Osteocyte (in vitro differentiated cells): ENCODE measurements at places on chromosomes 16 and 17.

GRCh38 chr17:47946516-47946915 is 5.1 kb downstream of the PNPO start:
- no peak for DNase-seq

DNA sequence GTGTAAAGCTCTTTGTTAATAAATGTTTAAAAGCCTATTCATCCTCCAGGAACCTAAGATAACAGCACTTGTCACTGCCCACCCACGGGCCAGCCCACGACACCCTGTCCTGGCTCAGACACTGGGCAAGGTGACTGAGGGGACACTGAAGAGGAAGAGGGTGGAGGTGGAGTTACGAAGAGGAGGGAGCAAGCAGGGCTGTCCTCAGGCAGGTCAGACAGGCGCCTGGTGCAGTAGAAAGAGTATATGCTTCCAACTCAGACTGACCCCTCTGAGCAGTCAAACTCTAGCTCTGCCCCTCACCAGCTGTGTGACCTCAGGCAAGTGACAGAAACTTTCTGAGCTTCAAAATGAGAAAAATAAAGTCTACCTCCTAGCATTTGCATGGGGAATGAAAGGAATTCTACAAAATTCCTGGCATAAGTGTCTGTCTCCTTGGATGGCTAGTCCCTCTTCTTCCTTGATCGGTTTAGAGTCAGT is 22.8 kb downstream of the TEX2 start:
- DNase-seq, result no peak

DNA sequence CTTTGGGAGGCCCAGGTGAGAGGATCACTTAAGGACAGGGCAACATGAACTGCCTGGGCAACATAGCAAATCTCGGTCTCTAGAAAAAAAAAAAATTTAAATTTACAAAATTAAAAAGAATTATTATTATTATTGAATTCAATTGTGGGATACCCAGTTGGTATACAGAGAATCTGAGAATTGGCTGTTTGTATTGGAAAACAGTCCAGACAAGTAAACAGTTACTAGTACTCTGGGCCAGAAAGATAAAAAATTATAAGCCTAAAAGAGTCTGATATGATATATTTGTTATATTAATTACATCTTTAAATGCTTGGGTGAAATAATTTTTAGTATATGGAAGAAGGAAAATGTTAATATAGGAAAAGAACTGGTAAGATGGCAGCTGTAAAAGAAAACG is 15.0 kb downstream of the CCDC47 start:
- DNase-seq, result no peak

DNA sequence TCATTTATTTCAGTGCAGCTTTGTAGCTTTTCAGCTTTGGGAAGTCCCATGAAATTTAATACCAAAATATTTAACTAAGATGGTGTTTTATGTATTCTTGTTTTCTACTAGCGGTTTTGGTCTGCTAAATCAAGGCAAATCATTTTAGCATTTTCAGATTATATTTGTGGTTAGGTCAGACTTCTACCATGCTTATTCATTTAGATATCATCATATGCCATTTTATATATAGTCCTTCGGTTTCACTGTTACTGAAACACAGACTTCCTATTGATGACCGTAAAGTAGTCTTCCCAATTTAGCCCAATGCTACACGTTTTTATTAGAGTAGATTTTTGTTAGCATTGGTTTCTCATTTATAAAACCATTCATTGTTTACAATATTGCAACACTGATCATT is 5.5 kb downstream of the DYNLRB2 start:
- no peak for DNase-seq

GRCh38 chr17:19533718-19534561 is at the start of gene SLC47A1:
Gene SLC47A1 (plus strand): TSS chr17:19533854. CDS start chr17:19533940, 86 bp downstream.
- DNase-seq, result no peak

DNA sequence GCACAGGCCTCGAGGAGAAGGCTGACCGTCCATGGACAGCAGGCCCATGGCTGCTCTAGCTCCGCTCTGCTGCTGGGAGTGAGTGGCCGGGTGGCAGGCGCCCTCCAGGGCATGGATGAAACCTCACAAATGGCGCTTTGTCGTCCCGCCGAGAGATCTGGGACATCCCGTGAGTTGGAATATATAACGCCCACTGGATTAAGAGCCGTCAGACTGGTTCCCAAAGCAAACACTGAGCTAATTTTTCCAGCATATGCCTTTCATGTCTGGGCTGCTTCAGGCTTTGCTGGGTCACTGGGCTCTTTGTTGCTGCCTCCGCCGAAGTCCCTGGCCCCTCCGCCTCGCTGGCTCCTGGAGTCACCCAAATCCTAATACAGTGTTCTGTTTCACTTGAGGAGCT is 266.3 kb downstream of the FOXL1 start:
- DNase-seq, result no peak

DNA sequence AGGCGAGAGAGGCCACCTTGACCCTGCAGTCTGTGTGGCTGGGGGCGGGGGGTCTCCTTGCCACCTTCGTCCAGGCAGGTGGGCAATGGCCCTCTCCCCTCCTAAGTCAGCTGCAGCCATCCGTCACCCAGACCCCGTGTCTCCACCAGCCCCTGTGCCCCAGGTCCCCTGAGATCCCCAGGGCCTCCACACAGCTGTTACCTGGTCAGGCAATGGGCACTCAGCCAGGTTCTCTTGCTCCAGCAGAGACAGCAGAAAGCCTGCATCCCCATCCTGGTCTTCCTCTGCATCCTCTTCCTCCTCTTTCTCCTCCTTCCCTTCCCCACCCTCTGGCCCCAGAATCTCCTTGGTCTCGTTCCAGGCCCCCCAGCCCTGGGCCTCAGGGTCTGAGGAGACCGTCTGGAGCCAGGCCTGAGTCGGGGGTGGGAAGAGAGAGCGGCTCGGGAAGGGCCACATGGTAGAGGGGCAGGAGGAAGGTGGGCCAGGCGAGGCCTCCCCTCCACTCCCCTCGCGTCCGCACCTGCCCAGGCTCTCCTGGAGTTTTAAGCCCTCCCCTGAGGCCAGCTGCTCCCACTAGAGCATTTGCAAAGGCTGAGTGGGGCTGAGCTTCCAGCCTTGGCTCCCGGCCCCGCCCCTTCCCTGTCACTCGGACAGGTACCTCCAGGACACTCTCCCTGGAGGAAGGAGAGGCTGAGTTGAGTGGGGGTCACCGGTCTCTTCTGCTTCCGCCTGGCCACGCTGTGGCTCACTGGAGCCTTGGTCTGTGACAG is at the start of gene PABPN1L:
Gene PABPN1L, minus strand, starts transcription at position 510 of the 770 bp plus-strand sequence. Its CDS starts 54 bp downstream, at position 456.
- DNase-seq, result no peak

- DNase-seq, result no peak
Measured at GRCh38 chr16:24972608-24973220, 42.5 kb downstream of the ARHGAP17 start.

DNA sequence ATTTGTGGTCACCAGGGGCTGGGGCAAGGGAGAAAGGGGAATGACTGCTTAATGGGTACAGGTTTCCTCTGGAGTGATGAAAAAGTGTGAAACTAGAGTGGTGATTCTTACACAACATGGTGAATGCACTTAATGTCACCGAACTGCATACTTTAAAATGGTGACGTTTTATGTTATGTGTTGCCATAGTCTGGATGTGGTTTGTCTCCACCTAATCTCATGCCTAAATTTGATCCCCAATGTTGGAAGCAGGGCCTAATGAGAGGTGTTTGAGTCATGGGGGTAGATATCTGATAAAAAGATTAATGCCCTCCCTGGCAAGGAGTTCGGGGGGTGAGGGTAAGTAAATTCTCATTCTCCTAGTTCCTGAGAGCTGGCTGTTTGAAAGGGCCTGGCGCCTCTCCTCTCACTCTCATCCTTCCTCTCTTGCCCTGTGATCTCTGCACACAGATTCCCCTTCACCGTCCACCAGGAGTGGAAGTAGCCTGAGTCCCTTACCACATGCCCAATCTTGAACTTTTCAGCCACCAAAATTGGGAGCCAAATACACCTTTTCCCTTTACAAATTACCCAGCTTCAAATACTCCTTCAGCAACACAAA is 15.3 kb downstream of the XPO6 start:
- DNase-seq, result no peak

DNA sequence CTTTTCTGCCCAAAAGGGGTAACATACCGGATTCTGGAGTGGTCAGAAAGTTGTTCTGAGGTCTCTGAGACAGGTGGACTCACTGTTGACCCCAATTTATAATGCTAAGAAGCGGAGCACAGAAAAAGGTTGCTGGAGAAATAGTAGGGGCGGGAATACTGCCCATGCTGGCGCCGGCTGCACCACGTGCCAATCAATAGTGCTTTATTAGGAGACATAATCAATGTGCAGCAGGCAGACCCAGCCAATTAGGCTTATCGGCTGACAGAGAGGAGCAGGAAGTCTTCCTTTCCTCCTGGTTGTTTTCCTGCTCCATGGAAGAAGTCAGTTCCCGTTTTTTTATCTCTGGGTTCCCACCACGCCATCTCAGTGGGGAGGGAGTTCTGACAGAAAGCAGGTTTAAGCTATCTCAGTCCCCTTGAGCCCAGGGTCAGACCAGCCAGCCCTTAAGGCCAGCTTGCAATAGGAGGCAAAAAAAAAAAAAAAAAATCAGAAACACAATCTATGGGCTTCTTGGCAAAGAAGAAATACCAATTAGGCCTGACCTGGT is 68.2 kb upstream of the IRX6 start:
- no peak for DNase-seq

DNA sequence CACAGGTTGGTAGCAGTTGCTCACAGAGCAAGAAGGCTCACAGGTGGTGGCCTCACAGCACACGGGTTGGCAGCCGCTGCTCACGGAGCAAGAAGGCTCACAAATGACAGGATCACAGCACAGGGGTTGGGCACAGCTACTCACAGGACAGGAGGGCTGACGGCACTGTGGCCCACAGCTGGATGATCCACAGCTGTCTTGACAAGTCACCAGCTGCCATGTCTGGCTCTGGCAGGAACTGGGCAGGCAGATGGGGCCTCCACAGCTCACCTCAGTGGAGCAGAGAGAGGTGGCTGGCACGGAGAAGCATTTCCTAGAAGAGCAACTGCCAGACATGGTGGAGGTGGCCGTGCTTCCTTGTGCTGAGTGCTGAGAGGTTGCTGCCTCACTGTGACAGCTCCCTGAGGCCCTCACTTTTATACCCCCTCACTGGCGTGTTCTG is at the start of gene KRTAP16-1:
Gene KRTAP16-1, minus strand, starts transcription at position 392 of the 442 bp plus-strand sequence. Its CDS starts 56 bp downstream, at position 336.
- DNase-seq, result no peak

GRCh38 chr17:3020381-3020780 is 43.0 kb downstream of the OR1D5 start:
- DNase-seq, result no peak

- no peak for DNase-seq
Measured at GRCh38 chr16:51048544-51048943, 102.5 kb downstream of the SALL1 start.

DNA sequence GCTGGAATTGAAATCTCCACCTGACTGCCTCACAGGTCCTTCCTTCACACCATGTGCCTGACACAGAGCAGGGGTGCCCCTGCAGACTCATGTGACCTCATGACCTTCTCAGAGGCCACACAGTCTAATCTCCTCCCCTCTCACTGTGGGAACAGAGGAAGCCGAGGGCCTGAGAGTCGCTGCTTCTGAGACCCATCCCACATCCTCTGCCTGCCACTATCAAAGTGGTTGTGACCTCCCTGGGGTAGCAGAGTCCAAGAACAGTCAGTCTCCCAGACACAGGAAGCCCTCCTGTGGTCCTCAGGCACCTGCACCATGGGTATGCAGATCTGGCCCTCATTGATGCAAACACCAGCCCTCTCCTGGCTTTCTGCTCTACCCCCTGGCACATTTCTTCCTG is 78.5 kb downstream of the RAB11FIP4 start:
- DNase-seq, result no peak

- DNase-seq, result no peak
Measured at GRCh38 chr17:56085576-56086267, 67.6 kb upstream of the ANKFN1 start.

DNA sequence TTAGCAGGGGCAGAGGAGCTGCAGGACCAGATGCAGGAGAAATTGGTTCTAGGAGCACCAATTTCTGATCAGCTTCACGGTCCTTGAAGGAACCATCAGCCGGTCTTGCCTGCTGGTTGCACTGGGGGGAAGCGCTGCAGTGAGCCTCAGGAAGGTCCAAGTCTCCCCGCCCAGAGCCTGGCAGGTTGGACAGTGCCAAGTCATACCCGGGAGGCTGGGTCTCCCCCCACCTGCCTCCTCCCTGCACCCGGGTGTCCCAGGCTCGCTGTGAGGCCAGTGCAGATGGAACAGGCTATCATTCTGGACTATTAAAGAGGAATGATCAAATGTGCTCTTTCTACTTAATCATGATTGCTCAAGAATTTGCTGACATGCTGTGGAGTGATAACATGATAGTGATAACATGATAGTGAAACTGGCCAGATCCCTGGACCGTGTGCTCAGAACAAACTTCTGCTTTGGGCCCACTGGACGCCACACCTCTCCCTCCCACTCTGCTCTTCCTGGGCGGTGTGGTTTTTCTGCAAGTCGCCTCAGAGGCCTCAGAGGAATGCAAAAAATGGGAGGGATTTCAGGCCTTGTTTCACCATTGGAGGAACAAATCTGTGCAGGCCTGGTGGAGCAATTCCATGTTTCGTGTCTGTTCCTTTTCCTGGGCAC is 236.0 kb downstream of the IRF8 start:
- DNase-seq, result no peak

- DNase-seq, result no peak
Measured at GRCh38 chr16:67282447-67282805, 3.1 kb downstream of the PLEKHG4 start.

GRCh38 chr16:56360117-56361008 is 65.0 kb downstream of the AMFR start:
- no peak for DNase-seq

GRCh38 chr16:69040144-69040909 is 65.1 kb upstream of the HAS3 start:
- no peak for DNase-seq

- no peak for DNase-seq
Measured at GRCh38 chr17:51147650-51148049, 5.7 kb upstream of the NME1 start.

GRCh38 chr16:24996301-24996700 is 18.9 kb downstream of the ARHGAP17 start:
- no peak for DNase-seq
